ENCODE measurements at places on chromosomes 7 and 10. TPM values are rescaled to one million over a fixed set of nuclear protein-coding genes. Genes with fewer than 3 reads are reported as not detected.

DNA sequence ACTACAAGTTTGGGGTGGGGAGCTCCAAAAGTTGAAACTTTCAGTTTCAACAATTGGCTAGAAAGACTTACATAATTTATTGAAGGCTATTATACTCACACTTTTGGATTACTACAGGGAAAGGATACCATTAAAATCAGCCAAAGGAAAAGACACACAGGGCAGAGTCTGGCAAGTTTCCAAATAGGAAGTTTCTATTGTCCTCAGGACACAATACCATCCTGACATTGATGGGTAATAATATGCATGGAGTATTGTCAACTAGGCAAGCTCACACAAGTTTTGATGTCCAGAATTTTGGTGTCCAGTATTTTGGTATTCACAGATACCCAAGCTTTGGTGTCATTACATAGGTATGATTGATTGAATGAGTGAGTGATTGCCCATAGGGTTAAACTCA lies 872.6 kb upstream of the SORCS1 start:
- DNase-seq, result no peak
- H3K27me3 ChIP-seq, result no peaks in the 10 kb centered on the region
- H3K36me3 ChIP-seq, result no peaks in the 10 kb centered on the region
- no peak overlapping the region for H3K4me3 ChIP-seq

- no peaks in the 10 kb centered on the region for H3K4me1 ChIP-seq
- H3K27ac ChIP-seq, result no peak overlapping the region
- H3K4me3 ChIP-seq, result no peak overlapping the region
- H3K36me3 ChIP-seq, result no peaks in the 10 kb centered on the region
- H3K27me3 ChIP-seq, result no peaks in the 10 kb centered on the region
- no peak for DNase-seq
These were observed 109.3 kb downstream of the ETV1 start for GRCh38 chr7:13879994-13880686.

DRGX gene
- polyA plus RNA-seq, result not detected

- peaks cover 17% of the 10 kb centered on the region for H3K4me1 ChIP-seq
- no peaks in the 10 kb centered on the region for H3K27me3 ChIP-seq
- DNase-seq, result no peak
These were observed 11.8 kb upstream of the DDIT4 start for GRCh38 chr10:72261784-72262404.

DNA sequence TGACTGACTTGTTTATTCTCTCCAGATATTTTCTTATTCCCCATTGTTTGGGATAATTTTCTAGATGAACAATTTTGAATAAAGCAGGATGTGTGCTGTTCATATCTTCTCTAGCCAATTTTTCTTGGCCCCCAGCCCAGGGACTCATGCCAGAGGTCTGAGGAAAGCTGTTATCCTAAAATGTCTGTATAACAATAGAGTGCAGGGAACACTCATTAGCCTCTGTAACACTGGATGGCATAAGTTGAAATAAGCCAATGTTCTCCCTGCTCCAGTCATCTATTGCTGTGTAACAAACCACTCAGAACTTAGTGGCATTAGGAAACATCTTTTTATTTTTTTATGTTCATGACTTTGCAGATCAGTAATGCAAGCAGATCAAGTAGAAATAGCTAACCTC lies 121.7 kb upstream of the TRIM24 start:
- H3K36me3 ChIP-seq, result no peaks in the 10 kb centered on the region
- no peak overlapping the region for H3K4me3 ChIP-seq
- peak overlapping the region; percentile 50 for H3K27ac ChIP-seq
- no peaks in the 10 kb centered on the region for H3K27me3 ChIP-seq

- no peaks in the 10 kb centered on the region for H3K4me1 ChIP-seq
- no peak for DNase-seq
- H3K36me3 ChIP-seq, result peaks cover 2% of the 10 kb centered on the region
- no peak overlapping the region for H3K4me3 ChIP-seq
- H3K27me3 ChIP-seq, result no peaks in the 10 kb centered on the region
These were observed 153.4 kb downstream of the MLLT10 start for GRCh38 chr10:21687266-21688008.

PFKFB3 gene
- 17.2 TPM for polyA plus RNA-seq

CNPY1 gene
- polyA plus RNA-seq, result not detected

DNA sequence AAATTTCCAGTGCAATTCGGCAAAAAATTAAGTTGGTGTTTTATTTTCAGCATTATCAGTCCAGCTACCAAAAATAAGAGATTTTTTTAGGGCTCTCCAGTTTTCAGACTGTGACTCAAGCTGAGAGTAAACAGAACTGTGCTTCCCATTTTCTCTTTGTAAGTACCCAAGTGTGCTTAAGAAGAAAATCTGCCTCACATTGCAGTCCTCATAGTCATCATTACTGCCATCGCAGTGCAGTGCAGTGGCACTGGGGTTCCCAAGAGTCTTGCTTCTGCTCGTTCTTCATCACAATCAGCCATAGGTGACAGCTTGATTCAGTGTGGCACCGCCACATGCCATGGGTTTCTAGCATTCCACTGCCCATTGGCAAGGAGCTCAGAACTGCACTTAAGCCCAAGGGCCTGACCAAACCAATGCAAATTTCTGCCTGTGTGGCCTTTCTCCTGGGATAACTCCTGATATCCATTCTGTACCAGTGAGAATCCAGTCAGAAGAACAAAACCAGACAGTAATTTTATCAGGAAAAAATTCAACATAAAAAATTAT lies 25.6 kb upstream of the ERCC6 start:
- no peaks in the 10 kb centered on the region for H3K4me1 ChIP-seq
- no peak for DNase-seq
- H3K27me3 ChIP-seq, result peaks cover 6% of the 10 kb centered on the region

GRCh38 chr10:76969366-76969948 lies 668.2 kb downstream of the KCNMA1 start:
- no peaks in the 10 kb centered on the region for H3K36me3 ChIP-seq
- H3K27ac ChIP-seq, result no peak overlapping the region
- H3K4me1 ChIP-seq, result no peaks in the 10 kb centered on the region
- no peak for DNase-seq

DNA sequence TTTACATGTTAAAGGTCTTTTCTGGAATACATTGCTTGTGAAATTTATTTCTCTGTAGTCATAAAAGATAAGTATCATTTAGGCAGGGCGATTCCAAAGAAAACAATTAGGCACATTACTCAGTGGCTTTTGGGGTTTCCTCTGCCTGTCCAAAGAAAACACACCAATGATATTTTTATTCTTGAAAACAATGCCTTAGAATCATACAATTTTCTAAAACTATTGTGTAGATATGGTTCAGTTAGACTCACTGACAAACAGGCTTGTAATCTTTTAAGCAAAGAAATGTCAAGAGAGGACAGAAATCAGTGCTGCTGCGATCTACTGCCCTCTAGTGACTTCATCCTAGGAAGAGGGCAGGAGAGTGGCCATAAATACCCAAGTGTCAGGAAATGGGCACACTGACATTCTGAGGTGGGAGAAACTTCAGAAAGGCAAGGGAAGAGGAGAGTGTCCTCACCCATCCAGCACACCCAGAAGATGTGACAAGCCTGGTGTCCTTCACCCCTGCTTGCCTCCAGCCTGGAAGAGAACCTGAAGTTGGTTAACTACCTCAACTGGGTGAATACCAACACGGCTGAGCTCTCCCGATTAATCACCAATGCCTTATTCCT lies 120.5 kb downstream of the GALNT11 start:
- H3K27me3 ChIP-seq, result no peaks in the 10 kb centered on the region
- peaks cover 21% of the 10 kb centered on the region for H3K36me3 ChIP-seq
- H3K4me1 ChIP-seq, result peaks cover 25% of the 10 kb centered on the region
- H3K27ac ChIP-seq, result peak overlapping the region; percentile 40
- no peak overlapping the region for H3K4me3 ChIP-seq

CYP26C1 gene
- 0.18 TPM for polyA plus RNA-seq

AKR1C4 gene
- polyA plus RNA-seq, result not detected

AKR1C8 gene
- polyA plus RNA-seq, result not detected

DNA sequence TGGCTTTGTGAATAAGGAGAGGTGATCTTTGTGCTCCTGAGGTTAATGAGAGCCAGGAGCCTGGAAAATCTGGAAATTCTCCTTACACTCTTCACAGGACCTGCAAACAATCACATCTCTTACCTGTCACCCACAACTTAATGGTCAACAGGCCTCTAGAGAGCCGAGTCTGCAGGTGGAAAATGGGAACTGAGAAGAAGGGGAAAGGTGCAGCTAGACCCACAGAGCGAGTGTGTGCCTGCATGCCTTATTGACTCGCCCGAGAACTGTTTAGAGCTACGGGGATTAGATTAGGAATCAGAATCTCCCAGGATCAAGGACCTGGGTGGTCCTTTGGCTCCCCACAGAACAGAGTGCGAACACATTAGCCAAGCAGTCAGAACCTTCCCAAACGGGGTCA lies 329.6 kb downstream of the PTEN start:
- H3K4me1 ChIP-seq, result no peaks in the 10 kb centered on the region
- no peak for DNase-seq
- peaks cover 2% of the 10 kb centered on the region for H3K27me3 ChIP-seq
- H3K36me3 ChIP-seq, result no peaks in the 10 kb centered on the region

All from endothelial cell of umbilical vein (primary cell).